Thymus (tissue), 14 donors: ENCODE measurements at places on chromosomes 6 and 20. TPM values are rescaled to one million over a fixed set of nuclear protein-coding genes. Genes with fewer than 3 reads are reported as not detected.

Gene ADGRB3
- 0.09 TPM for polyA plus RNA-seq

Gene DNAH8
- polyA plus RNA-seq, result 0.11 TPM

Gene DNMT3B
- 1.3 TPM for polyA plus RNA-seq

Gene SRMS
- polyA plus RNA-seq, result 0.05 TPM

- H3K36me3 ChIP-seq, result no peaks in the 10 kb centered on the region
- peaks cover 2% of the 10 kb centered on the region for H3K27me3 ChIP-seq
- no peak overlapping the region for H3K27ac ChIP-seq
Observed at GRCh38 chr20:3706774-3707507, 5.5 kb downstream of the SIGLEC1 start.

DNA sequence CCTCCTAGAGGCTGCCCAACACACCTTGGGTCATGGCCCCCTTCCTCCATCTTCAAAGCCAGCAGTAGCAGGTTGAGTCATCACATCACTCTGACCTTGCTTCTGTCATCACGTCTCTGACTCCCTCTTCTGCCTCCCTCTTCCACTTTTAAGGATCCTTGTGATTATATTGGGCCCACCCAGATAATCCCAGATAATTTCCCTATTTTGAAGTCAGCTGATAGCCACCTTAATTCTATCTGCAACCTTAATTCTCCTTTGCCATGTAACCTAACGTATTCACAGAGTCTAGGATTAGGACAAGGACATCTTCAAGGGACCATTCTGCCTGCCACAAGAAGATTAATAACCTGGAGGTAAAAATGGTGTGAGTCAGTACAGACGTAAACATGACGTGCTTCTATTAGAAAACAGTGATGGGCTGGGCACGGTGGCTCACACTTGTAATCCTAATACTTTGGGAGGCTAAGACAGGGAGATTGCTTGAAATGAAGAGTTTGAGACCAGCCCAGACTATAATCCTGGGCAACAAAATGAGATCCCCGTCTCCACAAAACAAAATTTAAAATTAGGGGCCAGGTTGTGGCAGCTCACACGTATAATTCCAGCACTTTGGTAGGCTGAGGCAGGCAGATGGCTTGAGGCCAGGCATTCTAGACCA is 3.3 kb downstream of the ZSWIM3 start:
- H3K4me1 ChIP-seq, result peaks cover 20% of the 10 kb centered on the region
- H3K27me3 ChIP-seq, result no peaks in the 10 kb centered on the region
- DNase-seq, result no peak
- H3K4me3 ChIP-seq, result no peak overlapping the region
- no peak overlapping the region for H3K27ac ChIP-seq
- no peaks in the 10 kb centered on the region for H3K36me3 ChIP-seq

DNA sequence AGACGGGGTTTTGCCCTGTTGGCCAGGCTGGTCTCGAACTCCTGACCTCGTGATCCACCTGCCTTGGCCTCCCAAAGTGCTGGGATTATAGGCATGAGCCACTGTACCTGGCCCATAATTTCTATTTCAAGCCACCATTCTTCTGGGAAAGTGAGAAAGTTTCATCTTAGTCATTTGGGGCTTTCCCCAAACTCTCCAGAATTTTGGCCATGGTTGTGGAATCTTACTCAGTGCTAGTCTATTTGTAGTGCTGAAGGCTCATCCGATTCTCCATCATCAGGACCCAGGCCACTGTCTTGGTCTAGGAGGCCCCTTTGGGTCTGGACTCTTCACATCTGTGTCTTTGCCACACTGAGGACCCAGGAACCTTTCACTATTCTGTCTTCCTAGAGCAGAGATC is 164.9 kb downstream of the EYA2 start:
- no peaks in the 10 kb centered on the region for H3K27me3 ChIP-seq
- DNase-seq, result no peak
- H3K4me1 ChIP-seq, result no peaks in the 10 kb centered on the region
- H3K4me3 ChIP-seq, result no peak overlapping the region
- no peak overlapping the region for H3K27ac ChIP-seq

- peak overlapping the region; percentile 18 for H3K27ac ChIP-seq
- no peak for DNase-seq
- H3K36me3 ChIP-seq, result no peaks in the 10 kb centered on the region
- no peak overlapping the region for H3K4me3 ChIP-seq
Observed at GRCh38 chr6:7273709-7274108, 39.3 kb downstream of the SSR1 start.

- H3K27ac ChIP-seq, result peak overlapping the region; percentile 50
- H3K27me3 ChIP-seq, result no peaks in the 10 kb centered on the region
- H3K4me1 ChIP-seq, result no peaks in the 10 kb centered on the region
Observed at GRCh38 chr6:15621203-15622044, 41.4 kb downstream of the DTNBP1 start.

DNA sequence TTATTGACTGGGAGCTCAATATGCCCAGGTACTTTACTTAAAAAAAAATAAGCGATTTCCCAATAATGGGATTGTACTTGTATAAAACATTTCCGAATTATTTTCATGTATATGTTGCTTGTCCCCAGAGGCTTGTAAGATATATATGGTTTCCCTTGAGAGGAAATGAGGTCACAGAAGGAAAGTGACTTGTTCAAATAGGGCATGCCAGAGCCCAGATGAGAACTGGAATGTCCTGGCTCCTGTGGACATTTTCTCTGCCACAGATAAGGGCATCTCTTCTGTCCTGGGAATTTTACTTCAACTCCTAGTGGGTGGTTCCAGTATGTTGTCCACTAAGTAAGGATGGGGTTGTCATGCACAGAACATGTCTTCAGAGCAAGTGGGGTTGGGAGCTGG is 63.0 kb downstream of the LYRM2 start:
- no peak overlapping the region for H3K4me3 ChIP-seq
- H3K4me1 ChIP-seq, result no peaks in the 10 kb centered on the region
- no peaks in the 10 kb centered on the region for H3K36me3 ChIP-seq
- H3K27me3 ChIP-seq, result no peaks in the 10 kb centered on the region

- H3K27ac ChIP-seq, result no peak overlapping the region
- H3K4me3 ChIP-seq, result no peak overlapping the region
- no peak for DNase-seq
Observed at GRCh38 chr20:3744806-3745685, 12.6 kb downstream of the HSPA12B start.

- no peaks in the 10 kb centered on the region for H3K4me1 ChIP-seq
- H3K27ac ChIP-seq, result no peak overlapping the region
- H3K27me3 ChIP-seq, result no peaks in the 10 kb centered on the region
Observed at GRCh38 chr6:103027271-103027931, 1633.9 kb downstream of the GRIK2 start.

- no peaks in the 10 kb centered on the region for H3K4me1 ChIP-seq
- H3K36me3 ChIP-seq, result no peaks in the 10 kb centered on the region
- H3K27me3 ChIP-seq, result no peaks in the 10 kb centered on the region
- no peak overlapping the region for H3K27ac ChIP-seq
- no peak for DNase-seq
Observed at GRCh38 chr20:42274986-42275385, 656.8 kb upstream of the CHD6 start.

DNA sequence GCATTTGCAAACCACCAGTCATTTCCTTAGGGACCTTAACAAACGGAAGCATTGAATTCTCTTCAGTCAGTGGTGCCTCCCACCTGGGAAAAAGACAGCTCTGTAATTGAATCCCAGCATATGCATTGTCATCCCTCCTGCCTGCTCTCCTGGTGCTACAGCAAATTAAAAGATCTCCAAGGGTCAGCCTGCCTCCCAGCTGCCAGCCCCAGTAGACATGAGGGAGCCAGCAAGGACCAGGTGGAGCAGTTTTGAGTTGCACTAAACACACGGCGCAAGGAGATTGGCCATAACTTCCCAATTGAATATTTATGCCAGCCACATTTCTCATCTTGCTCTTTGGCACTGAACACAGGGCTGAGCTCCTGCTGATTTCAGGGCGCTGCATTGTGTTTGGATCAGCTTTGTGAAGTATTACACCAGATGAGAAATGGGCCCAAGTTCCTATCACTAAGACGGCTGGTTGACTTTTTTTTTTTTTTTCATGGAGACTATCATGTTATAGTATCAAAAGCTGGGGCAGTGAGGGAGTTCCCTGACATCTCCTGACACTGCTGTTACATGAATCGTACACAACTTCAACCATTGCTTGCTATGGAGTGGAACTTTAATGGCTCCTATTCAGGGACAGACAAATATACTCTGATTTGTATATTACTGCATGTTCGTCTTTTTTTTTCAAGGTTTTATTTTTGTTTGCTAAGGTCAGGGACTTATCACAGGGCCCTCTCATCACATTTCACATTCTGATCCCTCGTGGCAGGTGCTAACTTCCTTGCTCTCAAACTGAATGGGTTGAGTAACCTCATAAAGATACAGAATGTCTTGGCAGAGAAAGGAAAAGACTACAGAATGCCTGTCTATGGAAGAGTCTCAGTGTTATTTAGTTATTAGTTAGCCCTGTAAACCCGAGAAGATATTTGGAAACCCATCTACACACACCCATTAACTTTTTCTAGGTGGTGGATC is 191.1 kb downstream of the EYA4 start:
- no peaks in the 10 kb centered on the region for H3K27me3 ChIP-seq
- no peak overlapping the region for H3K27ac ChIP-seq
- H3K4me1 ChIP-seq, result no peaks in the 10 kb centered on the region
- DNase-seq, result no peak

DNA sequence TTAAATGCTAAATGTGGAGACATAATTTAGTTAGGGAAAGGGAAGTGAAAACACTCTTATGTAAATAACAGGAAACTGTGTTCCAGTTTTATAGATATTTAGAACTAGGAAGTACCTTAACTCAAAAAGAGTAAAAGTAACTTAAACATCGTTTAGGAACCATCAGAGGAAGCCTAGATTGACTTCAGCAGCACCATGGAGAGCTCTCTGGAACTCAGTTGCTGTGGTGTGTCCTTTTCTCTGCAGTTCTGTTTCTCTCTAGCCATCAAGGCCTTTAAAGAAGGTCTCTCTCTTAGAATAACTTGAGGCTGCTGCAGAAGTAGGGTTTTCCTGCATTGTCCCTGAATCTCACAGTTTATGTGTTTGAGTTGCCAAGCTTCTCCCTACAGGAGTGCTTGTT is 26.9 kb downstream of the CLVS2 start:
- H3K36me3 ChIP-seq, result no peaks in the 10 kb centered on the region
- DNase-seq, result no peak
- no peaks in the 10 kb centered on the region for H3K27me3 ChIP-seq
- H3K4me3 ChIP-seq, result no peak overlapping the region

DNA sequence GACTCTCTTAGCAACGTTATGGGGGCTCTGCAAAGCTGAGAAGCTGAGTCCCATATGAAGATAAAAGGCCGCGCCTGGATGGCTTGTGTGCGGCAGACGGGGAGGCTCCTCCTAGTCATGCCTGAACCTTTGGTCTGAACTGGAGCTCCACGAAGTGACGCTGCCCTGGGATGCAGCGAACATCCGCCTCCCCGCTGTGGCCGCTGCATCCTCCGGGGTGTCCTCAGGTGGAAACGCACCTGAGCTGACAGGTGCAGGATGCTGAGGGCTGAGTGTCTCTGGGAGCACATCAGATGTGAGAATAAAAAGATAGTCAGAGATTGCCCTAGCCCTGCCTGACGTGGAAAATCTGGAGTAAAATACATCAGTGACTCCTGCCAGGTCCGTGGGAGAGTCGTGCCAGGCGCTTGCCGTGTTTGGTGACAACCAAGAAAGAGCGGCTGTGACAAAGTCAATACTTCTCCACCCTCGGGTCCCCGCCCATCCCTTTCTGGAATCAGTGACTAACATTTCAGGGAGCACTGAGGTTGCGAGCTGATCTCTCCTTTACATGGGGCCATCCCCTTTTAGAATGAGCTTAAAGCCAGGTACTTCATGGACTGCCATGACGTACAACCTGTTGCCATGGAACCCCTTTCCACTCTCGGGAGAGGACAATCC is 162.8 kb upstream of the AFDN start:
- H3K27me3 ChIP-seq, result no peaks in the 10 kb centered on the region
- H3K4me3 ChIP-seq, result no peak overlapping the region
- H3K4me1 ChIP-seq, result no peaks in the 10 kb centered on the region
- DNase-seq, result no peak
- H3K36me3 ChIP-seq, result no peaks in the 10 kb centered on the region

GRCh38 chr6:82178759-82179112 is 68.8 kb downstream of the IBTK start:
- no peak for DNase-seq
- peaks cover 8% of the 10 kb centered on the region for H3K36me3 ChIP-seq
- H3K4me3 ChIP-seq, result no peak overlapping the region
- no peak overlapping the region for H3K27ac ChIP-seq
- no peaks in the 10 kb centered on the region for H3K27me3 ChIP-seq
